Activated CD8-positive, alpha-beta memory T cell treated with anti-CD3 and anti-CD28 coated beads, Interleukin-2, amount 10 ng/mL, durations not matched to agents 7 days and 5 days (primary cell): ENCODE measurements at places on chromosomes 5 and 9. TPM values are rescaled to one million over a fixed set of nuclear protein-coding genes. Genes with fewer than 3 reads are reported as not detected.

DNA sequence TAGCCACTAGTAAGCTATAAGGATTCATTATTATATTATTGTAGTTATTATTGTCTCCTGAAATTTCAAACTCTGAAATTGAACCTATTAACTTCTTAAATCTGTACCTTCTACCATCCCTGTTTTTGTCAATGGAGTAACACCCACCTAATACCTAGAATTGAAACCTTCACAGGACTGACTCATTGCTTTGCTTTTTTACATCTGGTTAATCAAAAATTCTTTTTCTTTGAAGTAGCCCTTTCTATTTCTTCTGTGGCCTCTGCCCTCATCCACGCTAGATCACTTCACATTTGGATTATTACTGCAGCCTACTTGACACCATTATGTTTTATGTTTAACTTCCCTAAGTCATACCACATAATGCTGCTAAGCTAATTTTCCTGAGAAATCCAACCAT, 35.6 kb downstream of the RBM27 start:
- H3K27ac ChIP-seq = peak overlapping the region; percentile 9
- no peak for DNase-seq
- H3K4me3 ChIP-seq = no peak overlapping the region
- no peaks in the 10 kb centered on the region for H3K27me3 ChIP-seq
- peaks cover 22% of the 10 kb centered on the region for H3K36me3 ChIP-seq

SLC36A2 gene
- total RNA-seq = not detected

DNA sequence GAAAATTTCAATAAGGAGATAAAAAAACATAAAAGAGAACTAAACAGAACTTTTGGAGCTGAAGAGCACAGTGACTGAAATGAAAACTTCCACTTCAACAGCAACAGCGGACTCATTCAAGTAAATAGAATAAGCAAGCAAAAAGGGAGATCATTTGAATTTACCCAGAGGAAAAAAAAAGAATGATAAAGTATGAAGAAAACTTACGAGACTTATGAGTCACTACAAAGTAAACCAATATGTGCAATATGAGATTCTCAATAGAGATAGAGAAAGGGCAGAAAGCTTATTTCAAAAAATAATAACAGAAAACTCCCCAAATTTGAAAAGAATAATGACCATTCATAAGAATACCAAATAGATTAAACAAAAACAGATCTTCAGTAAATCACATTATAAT, 1605.7 kb upstream of the CDH6 start:
- no peaks in the 10 kb centered on the region for H3K36me3 ChIP-seq
- no peaks in the 10 kb centered on the region for H3K27me3 ChIP-seq
- no peak for DNase-seq
- H3K4me1 ChIP-seq = no peaks in the 10 kb centered on the region

- H3K4me3 ChIP-seq = no peak overlapping the region
- H3K36me3 ChIP-seq = no peaks in the 10 kb centered on the region
- no peaks in the 10 kb centered on the region for H3K4me1 ChIP-seq
- H3K27ac ChIP-seq = no peak overlapping the region
- H3K27me3 ChIP-seq = peaks cover 22% of the 10 kb centered on the region
Observed at GRCh38 chr5:66960369-66961137, 236.0 kb downstream of the CD180 start.

NOP16 gene
- 44.8 TPM for total RNA-seq

CERT1 gene
- 27.4 TPM for total RNA-seq

DNA sequence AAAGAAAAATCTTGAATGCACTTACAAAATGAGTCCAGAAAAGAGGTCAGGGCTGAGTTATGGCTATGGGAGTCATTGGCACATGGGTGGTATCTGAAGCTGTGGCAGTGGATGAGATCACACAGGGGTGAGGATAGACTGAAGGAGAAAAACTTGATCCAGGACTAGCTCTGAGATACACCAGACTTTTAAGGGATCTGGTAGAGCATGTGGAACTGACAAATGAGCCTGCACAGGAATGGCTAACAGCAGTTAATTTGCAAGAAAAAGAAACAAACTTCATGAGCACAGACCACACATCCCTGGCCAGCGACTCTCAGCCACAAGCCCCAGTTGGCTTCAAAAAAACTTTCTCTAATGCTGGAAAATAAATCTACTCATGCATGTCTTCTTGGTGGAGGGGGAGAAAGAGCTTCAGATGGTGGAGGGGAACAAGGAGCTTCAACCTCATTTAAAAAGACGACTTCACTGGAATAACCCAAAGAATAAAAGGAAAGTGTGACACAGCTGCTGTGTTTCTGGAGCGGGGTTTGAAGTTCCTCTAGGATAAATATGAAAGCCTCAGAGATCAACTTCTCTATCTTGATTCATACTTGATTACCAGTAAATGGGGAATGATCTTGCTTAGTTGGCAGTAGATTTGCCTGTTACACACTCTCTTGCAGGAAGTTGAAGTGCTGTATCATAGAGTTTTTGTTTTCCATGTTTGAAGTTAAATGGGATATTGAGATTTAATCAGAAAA, 33.6 kb downstream of the TNFAIP8 start:
- H3K27ac ChIP-seq = peak overlapping the region; percentile 41
- peaks cover 71% of the 10 kb centered on the region for H3K4me1 ChIP-seq
- H3K27me3 ChIP-seq = no peaks in the 10 kb centered on the region
- H3K36me3 ChIP-seq = peaks cover 47% of the 10 kb centered on the region

CDH10 gene
- total RNA-seq = not detected

FAM151B gene
- total RNA-seq = not detected

- peaks cover 33% of the 10 kb centered on the region for H3K27me3 ChIP-seq
- no peaks in the 10 kb centered on the region for H3K36me3 ChIP-seq
- no peak overlapping the region for H3K27ac ChIP-seq
- no peaks in the 10 kb centered on the region for H3K4me1 ChIP-seq
Observed at GRCh38 chr5:112200131-112200530, 218.9 kb downstream of the EPB41L4A start.

- H3K27me3 ChIP-seq = no peaks in the 10 kb centered on the region
- H3K27ac ChIP-seq = no peak overlapping the region
- H3K4me1 ChIP-seq = no peaks in the 10 kb centered on the region
- no peaks in the 10 kb centered on the region for H3K36me3 ChIP-seq
Observed at GRCh38 chr9:107118863-107119624, 164.0 kb upstream of the RAD23B start.

PCDHGA6 gene
- total RNA-seq = 0.16 TPM

GRCh38 chr5:14440223-14440581, 141.4 kb upstream of the OTULINL start:
- no peak overlapping the region for H3K27ac ChIP-seq
- peaks cover 26% of the 10 kb centered on the region for H3K27me3 ChIP-seq
- peaks cover 4% of the 10 kb centered on the region for H3K36me3 ChIP-seq
- H3K4me3 ChIP-seq = no peak overlapping the region
